Renal cortex interstitium (tissue), 15 donors: ENCODE measurements at places on chromosomes 11 and 22. TPM values are rescaled to one million over a fixed set of nuclear protein-coding genes. Genes with fewer than 3 reads are reported as not detected.

- no peak for DNase-seq
These were observed 696 bp upstream of the MARK2 start for GRCh38 chr11:63838150-63838677.

DNA sequence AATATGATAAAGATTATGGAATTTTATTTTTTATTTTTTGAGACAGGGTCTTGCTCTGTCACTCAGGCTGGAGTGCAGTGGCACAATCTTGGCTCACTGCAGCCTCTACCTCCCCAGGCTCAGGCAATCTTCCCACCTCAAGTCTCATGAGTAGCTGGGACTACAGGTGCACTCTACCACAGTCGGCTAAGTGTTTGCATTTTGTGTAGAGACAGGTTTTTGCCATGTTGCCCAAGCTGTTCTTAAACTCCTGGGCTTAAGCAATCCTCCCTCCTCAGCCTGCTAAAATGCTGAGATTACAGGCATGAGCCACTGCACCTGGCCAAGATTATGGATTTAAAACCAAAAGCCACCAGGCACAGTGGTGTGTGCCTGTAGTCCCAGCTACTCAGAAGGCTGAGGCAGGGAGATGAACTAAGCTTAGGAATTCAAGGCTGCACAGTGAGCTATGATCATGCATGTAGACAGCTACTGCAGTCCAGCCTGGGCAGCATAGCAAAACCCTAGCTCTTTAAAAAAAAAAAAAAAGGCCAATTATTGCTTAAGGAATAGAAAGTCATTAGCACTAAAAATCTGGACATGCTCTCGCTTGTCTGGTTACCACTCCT, 20.2 kb upstream of the CCND1 start:
- no peak for DNase-seq

- DNase-seq, result no peak
These were observed 2.8 kb upstream of the PHLDB1 start for GRCh38 chr11:118604566-118604965.

- DNase-seq, result no peak
These were observed 44.0 kb downstream of the RPUSD4 start for GRCh38 chr11:126167488-126167887.

The IL18 gene
- polyA plus RNA-seq, result 5.3 TPM

The ISX gene
- 0.16 TPM for polyA plus RNA-seq

GRCh38 chr11:86931548-86932258, 23.5 kb downstream of the FZD4 start:
- no peak for DNase-seq
